ENCODE measurements at places on chromosomes 2 and 18.

GRCh38 chr18:58785171-58785805, 79.4 kb upstream of the ZNF532 start:
- no peak for DNase-seq

DNA sequence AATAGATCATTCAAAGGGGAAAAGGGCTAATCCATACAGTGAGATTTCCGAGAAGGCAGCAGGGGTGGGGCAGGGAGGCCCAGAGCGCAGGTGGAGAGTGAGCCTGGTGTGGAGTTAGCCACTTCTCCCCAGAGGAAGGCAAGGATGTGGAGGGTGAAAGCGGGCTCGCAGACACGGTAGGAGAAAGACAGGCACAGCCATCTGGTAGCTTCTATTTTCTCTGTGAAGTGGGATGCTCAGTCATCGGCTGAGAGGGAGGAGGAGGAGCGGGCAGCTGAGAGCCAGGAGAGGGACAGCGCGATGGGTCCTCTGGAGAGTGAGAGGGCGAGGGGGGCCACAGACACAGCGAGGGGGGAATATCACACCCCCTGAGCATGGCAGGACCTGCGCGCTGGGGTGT, 153.3 kb upstream of the NDUFV2 start:
- no peak for DNase-seq

DNA sequence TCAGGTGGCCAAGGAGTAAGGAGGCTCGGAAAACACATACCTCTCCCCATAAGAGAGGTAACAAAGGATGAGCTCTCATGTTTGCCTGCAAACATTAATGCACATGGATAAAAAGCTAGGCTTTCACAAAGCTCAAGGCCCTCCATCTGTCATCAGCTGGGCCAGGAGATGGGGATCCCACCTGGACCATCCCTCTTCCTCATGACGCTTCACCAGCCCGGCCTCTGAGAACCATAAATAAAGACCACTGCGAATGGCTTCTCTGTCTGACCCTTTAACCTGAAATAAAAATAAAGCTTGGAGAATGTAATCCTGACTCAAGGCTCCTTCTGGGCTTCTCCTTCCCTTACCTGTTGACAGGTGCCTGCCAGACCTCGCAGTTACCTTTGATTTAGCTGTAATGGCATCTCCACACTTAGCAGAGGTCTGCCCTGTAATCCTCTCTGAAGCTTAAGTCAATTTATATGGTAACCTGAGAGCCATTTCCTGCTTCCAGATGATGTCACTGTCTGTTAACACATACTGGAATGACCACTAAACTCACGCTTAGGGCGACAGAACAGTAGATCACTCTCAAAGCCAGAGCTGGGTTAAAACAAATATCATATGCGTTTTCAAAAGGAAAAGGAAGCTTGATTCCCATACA, 29.3 kb upstream of the FOXI3 start:
- no peak for DNase-seq

DNA sequence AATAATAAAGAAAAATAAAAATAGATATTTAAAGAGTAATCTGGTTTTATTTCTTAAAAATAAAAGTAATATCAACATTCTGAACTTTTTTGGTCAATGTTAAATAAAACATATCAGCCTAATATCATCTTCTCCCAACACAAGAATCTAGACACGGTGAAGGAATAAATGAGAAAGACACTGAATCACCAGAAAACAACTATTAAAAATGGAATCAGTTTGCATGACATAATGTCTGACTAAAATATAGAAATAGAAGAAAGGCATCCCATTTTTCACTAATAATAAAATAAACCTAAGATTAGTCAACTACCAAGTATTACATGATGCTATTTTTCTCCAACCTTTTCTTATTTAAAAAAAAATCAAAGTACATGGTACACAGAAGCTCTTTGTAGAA, 30.8 kb upstream of the TNFAIP6 start:
- DNase-seq: no peak

- no peak for DNase-seq
Measured at GRCh38 chr2:110819711-110820110, 87.3 kb downstream of the ACOXL start.

- no peak for DNase-seq
Measured at GRCh38 chr2:18651842-18652774, 62.7 kb upstream of the NT5C1B start.

- no peak for DNase-seq
Measured at GRCh38 chr2:150212722-150213171, 274.7 kb downstream of the RND3 start.

All from mesothelial cell of epicardium (in vitro differentiated cells).